ENCODE measurements at places on chromosomes 1 and 21. TPM values are rescaled to one million over a fixed set of nuclear protein-coding genes. Genes with fewer than 3 reads are reported as not detected.

- H3K27me3 ChIP-seq, result no peaks in the 10 kb centered on the region
- peaks cover 32% of the 10 kb centered on the region for H3K4me1 ChIP-seq
- peak; percentile 71 for DNase-seq
- H3K4me3 ChIP-seq, result no peak overlapping the region
- H3K36me3 ChIP-seq, result no peaks in the 10 kb centered on the region
Measured at GRCh38 chr21:32806810-32807386, 35.3 kb upstream of the PAXBP1 start.

GRCh38 chr1:178457651-178458050, 39.1 kb downstream of the CLEC20A start:
- no peak overlapping the region for H3K27ac ChIP-seq
- H3K4me3 ChIP-seq, result no peak overlapping the region

DNA sequence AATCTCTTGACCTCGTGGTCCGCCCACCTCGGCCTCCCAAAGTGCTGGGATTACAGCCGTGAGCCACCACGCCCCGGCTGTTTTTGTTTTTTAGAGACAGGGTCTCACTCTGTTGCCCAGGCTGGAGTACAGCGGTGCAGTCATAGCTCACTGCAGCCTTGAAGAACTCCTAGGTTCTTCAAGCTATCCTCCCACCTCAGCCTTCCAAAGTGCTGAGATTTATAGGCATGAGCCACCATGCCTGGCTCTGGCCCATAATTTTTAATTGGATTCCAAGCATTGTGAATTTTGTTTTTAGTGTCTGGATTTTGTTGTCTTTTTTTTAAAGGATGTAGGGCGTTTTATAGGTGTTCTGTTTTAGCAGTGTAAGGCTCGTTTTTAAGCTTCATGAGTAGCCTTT, 28.6 kb upstream of the TXLNA start:
- H3K27me3 ChIP-seq, result no peaks in the 10 kb centered on the region
- no peak overlapping the region for H3K27ac ChIP-seq
- DNase-seq, result no peak
- peaks cover 20% of the 10 kb centered on the region for H3K36me3 ChIP-seq
- no peak overlapping the region for H3K4me3 ChIP-seq

- no peak overlapping the region for H3K27ac ChIP-seq
- H3K4me1 ChIP-seq, result peaks cover 5% of the 10 kb centered on the region
- no peak for DNase-seq
Measured at GRCh38 chr21:36507397-36508018, 27.6 kb upstream of the CLDN14 start.

- H3K27me3 ChIP-seq, result no peaks in the 10 kb centered on the region
- no peak overlapping the region for H3K4me3 ChIP-seq
- no peak for DNase-seq
- no peak overlapping the region for H3K27ac ChIP-seq
- no peaks in the 10 kb centered on the region for H3K4me1 ChIP-seq
- H3K36me3 ChIP-seq, result no peaks in the 10 kb centered on the region
Measured at GRCh38 chr1:85934516-85934915, 222.1 kb downstream of the COL24A1 start.

DNA sequence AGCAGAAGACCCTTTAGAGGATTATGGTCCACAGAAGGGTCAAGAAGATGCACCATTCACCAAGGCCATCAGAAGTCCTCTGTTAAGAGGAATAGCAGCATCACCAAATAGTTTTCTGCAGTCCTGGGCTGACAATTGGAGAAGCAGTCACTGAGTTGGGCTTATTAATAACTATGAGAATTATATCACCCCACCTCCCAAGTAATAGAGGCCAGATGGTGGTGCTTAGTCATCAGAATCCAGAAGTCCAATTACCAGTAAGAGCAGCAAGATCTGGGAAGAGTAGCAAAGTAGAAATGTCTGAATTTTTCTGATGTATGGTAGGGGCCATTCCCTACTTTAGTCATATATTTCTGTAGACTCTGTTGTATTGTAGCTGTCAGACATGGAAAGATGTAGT, 6.1 kb upstream of the PSMA5 start:
- peaks cover 1% of the 10 kb centered on the region for H3K4me1 ChIP-seq
- H3K36me3 ChIP-seq, result no peaks in the 10 kb centered on the region
- no peak overlapping the region for H3K4me3 ChIP-seq
- H3K27me3 ChIP-seq, result peaks cover 4% of the 10 kb centered on the region

- no peaks in the 10 kb centered on the region for H3K36me3 ChIP-seq
- DNase-seq, result no peak
- H3K27ac ChIP-seq, result no peak overlapping the region
- H3K4me1 ChIP-seq, result no peaks in the 10 kb centered on the region
- H3K27me3 ChIP-seq, result peaks cover 17% of the 10 kb centered on the region
- H3K4me3 ChIP-seq, result no peak overlapping the region
Measured at GRCh38 chr1:215529111-215529510, 38.0 kb upstream of the KCTD3 start.

DNA sequence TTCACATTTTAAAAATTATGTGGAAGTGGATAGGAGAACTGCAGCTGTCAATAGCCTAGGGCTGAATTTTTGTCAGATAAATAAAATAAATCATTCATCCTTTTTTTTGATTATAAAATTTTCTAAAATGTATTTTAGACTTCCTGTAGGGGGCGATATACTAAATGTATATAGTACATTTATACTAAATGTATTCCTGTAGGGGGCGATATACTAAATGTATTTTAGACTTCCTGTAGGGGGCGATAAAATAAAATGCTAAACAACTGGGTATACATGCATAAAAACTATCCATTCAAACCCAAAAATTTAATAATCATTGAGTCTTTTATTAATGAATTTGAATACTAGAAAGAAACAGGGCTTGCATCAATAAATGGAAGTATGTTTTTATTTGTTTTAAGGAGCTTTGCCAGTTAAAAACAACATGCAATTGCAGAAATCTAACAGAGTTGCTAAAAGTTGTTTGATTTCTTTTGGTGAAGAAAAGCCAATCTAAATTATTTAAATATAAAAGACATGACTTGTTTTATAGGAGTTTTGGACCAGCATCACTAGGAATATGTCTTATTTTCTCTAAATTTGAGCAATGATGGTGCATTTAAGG, 31.4 kb downstream of the CLCA1 start:
- no peak overlapping the region for H3K27ac ChIP-seq
- DNase-seq, result no peak
- H3K4me3 ChIP-seq, result no peak overlapping the region
- peaks cover 7% of the 10 kb centered on the region for H3K4me1 ChIP-seq
- H3K36me3 ChIP-seq, result no peaks in the 10 kb centered on the region

GRCh38 chr1:231157311-231157710, 4.5 kb upstream of the TRIM67 start:
- no peak overlapping the region for H3K4me3 ChIP-seq
- no peaks in the 10 kb centered on the region for H3K36me3 ChIP-seq
- H3K4me1 ChIP-seq, result peaks cover 7% of the 10 kb centered on the region
- no peak for DNase-seq
- peaks cover 51% of the 10 kb centered on the region for H3K27me3 ChIP-seq
- no peak overlapping the region for H3K27ac ChIP-seq

DNA sequence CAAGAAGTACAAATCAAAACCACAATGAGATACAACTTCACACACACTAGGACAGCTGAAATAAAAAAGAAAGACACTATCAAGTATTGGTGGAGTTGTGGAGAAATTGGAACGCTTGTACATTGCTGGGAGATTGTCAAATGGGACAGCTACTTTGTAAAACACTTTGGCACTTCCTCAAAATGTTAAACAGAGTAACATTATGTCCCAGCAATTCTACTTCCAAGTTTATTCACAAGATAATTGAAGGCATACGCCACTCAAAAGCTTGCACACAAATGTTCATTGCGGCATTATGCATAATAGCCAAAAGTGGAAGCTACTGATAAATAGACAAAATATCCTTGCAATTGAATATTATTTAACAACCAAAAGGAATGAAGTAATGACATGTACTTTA, 199.9 kb upstream of the KCNK2 start:
- H3K27me3 ChIP-seq, result no peaks in the 10 kb centered on the region
- H3K4me3 ChIP-seq, result no peak overlapping the region
- no peak for DNase-seq
- peaks cover 2% of the 10 kb centered on the region for H3K36me3 ChIP-seq

DNA sequence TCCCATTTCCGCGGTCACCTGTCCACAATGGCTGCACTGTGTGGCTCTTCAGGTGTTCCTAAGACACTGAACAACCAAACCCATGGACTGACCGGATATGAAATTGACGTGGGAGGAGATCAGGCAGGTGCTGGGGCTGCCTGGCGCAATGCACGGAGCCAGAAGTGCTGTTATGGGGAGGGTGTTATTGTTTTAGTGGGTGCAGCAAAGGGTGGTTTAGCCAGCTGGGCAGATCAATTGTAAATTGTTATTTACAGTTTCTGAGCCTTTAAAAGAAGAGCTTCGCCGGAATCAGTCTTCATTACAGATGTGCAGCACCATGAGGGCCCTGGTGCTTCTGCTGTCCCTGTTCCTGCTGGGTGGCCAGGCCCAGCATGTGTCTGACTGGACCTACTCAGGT, at the start of gene CA6:
TSS of gene CA6 (plus strand) at position 301 of the 400 bp plus-strand sequence. CDS start at position 320, 19 bp downstream.
- H3K27ac ChIP-seq, result peak within 1 kb of the TSS; percentile 93
- H3K36me3 ChIP-seq, result no peaks in the 10 kb centered on the region
- no peak for DNase-seq
- H3K4me1 ChIP-seq, result peaks cover 73% of the 10 kb centered on the region

DNA sequence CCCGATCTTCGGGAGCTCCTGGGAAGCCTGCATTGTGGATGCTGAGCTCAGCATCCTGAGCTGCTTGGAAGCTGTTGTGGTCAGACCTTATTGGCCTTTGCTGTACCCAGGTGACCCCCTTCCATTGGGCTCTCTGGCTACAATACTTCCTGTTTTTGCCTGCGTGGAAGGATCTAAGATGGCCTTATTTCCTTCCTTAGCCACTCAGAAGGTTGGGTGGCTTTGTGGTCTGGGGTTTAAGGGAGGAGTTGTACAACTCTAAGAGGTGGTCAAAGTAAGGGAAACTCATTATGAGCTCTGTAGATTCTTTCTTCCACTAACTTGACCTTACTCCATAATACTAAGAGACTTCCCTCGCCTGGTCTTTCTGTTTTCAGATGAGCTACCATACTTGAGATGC, 17.7 kb downstream of the PFKFB2 start:
- DNase-seq, result no peak
- peaks cover 2% of the 10 kb centered on the region for H3K36me3 ChIP-seq
- H3K27me3 ChIP-seq, result no peaks in the 10 kb centered on the region
- peaks cover 32% of the 10 kb centered on the region for H3K4me1 ChIP-seq
- H3K4me3 ChIP-seq, result no peak overlapping the region

- H3K27me3 ChIP-seq, result no peaks in the 10 kb centered on the region
- no peak overlapping the region for H3K27ac ChIP-seq
- no peak for DNase-seq
- no peak overlapping the region for H3K4me3 ChIP-seq
Measured at GRCh38 chr1:244060686-244061085, 9.6 kb downstream of the ZBTB18 start.

DNA sequence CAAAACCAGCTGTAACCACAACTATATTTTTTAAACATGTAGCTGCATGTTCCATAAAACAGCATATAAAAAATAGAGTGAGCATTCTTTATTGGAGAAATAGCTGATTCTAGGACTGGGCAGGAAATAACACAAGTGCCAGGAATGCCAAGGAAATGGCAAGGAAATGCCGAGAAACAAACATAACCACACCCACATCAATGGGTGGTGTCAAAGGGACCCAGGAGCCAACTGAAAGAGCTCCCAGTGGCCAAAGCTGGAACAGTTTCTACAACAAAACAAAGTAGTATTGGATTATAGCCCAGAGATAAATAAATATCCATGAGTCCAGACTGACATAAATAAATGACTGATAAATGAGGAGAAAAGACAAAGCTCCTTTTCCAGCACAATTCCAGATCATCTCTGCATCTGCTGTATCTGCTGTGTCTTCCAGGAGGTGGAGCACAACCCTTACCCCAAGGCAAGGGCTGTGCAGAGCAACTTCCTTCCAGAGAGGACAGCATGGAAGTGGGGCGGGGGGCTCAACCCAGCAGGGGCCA, 28.1 kb downstream of the ADARB1 start:
- H3K36me3 ChIP-seq, result peaks cover 2% of the 10 kb centered on the region
- peaks cover 58% of the 10 kb centered on the region for H3K4me1 ChIP-seq
- no peak overlapping the region for H3K4me3 ChIP-seq
- DNase-seq, result no peak
- H3K27me3 ChIP-seq, result no peaks in the 10 kb centered on the region

The PLPP3 gene
- total RNA-seq, result not detected

The TAS1R1 gene
- not detected for total RNA-seq

The NBPF4 gene
- not detected for total RNA-seq

The RPS6KA1 gene
- 83.5 TPM for total RNA-seq

The ASCL5 gene
- not detected for total RNA-seq

The DCST2 gene
- total RNA-seq, result 1.5 TPM

The GNAT2 gene
- total RNA-seq, result 0.22 TPM

Data from activated naive CD4-positive, alpha-beta T cell treated with anti-CD3 and anti-CD28 coated beads for 36 hours (primary cell).